ENCODE measurements at places on chromosomes 11 and 22. TPM values are rescaled to one million over a fixed set of nuclear protein-coding genes. Genes with fewer than 3 reads are reported as not detected.

The GSTT2B gene
- total RNA-seq: 0.54 TPM

The TPBGL gene
- 0.22 TPM for total RNA-seq

The PATE2 gene
- total RNA-seq: not detected

The TTC36 gene
- total RNA-seq: not detected

The RAB39A gene
- 0.83 TPM for total RNA-seq

The XRRA1 gene
- total RNA-seq: 5.3 TPM

The CHRNA10 gene
- total RNA-seq: 0.84 TPM

The HPS5 gene
- 14.6 TPM for total RNA-seq

The GPR152 gene
- not detected for total RNA-seq

The SEPTIN3 gene
- 1.2 TPM for total RNA-seq

The TMEM45B gene
- not detected for total RNA-seq

The PLEKHB1 gene
- total RNA-seq: 0.54 TPM

The KCNK4 gene
- 0.07 TPM for total RNA-seq

The KIRREL3 gene
- 10.4 TPM for total RNA-seq

The NXPE2 gene
- not detected for total RNA-seq

Data from A549 treated with DMSO at 1 μM for 4 hours (cell line).